GM12864 (cell line): ENCODE measurements at places on chromosomes 12 and 14.

- no peak for DNase-seq
Observed at GRCh38 chr12:123659996-123660727, 10.8 kb upstream of the TCTN2 start.

GRCh38 chr12:28378736-28379135 is 188.5 kb downstream of the CCDC91 start:
- DNase-seq: no peak

GRCh38 chr12:125137766-125138344 is 72.6 kb downstream of the AACS start:
- DNase-seq: no peak

DNA sequence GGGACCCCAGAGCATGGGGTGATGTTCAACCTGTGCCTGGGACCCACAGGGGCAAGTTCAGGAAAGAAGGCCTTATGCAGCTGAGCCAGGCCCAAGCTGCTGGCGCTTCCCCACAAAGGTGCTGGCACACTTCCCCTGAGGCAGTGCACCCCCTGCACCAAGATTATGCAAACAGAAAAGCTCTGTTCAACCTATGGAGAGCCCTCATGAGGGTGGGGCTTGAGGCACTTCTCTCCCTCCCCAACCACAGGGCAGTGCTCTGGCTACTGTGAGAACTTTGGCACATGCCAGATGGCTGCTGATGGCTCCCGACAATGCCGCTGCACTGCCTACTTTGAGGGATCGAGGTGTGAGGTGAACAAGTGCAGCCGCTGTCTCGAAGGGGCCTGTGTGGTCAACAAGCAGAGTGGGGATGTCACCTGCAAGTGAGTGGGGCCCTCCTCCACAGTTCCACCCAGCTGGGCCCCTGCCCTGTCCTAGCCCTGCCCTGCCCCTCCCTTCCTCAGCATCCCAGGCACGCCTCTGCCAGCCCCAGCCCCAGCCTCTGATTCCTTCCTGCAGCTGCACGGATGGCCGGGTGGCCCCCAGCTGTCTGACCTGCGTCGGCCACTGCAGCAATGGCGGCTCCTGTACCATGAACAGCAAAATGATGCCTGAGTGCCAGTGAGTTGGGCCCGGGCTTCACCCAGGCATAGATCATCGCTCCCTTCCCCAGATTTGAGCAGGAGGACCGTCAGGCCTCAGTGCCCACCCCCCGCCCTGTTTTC is 5.5 kb upstream of the NXPH4 start:
- DNase-seq: no peak

GRCh38 chr14:58100735-58101368 is 51.2 kb downstream of the ARMH4 start:
- no peak for DNase-seq

- DNase-seq: no peak
Observed at GRCh38 chr12:91663310-91663709, 480.7 kb upstream of the DCN start.
